ENCODE measurements at places on chromosomes 3 and 15.

- no peak for DNase-seq
These were observed 14.3 kb downstream of the GRM2 start for GRCh38 chr3:51721062-51721745.

DNA sequence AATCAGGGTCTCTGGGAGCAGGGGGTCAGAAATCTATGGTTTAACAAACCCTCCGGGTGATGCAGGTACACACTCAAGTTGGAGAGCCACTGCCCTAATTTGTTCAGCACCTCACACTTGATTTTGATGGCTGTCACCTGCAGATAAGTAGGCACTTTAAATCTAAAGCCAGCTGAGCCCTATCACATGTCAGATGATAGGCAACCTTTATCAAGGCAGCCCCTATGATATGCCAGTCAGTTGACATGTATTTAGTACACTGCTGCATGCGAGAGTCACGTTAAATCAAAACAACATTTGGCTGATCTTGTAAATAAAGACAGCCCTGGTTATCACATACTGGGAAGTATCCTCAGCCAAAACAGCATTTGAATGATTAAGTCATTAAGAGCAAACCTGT is 104.4 kb upstream of the MCTP2 start:
- no peak for DNase-seq

GRCh38 chr15:31295658-31296057 is 31.0 kb upstream of the KLF13 start:
- no peak for DNase-seq

GRCh38 chr3:58340594-58341244 is 8.0 kb downstream of the PXK start:
- no peak for DNase-seq

- no peak for DNase-seq
These were observed 77.1 kb downstream of the SPSB4 start for GRCh38 chr3:141128126-141128777.

DNA sequence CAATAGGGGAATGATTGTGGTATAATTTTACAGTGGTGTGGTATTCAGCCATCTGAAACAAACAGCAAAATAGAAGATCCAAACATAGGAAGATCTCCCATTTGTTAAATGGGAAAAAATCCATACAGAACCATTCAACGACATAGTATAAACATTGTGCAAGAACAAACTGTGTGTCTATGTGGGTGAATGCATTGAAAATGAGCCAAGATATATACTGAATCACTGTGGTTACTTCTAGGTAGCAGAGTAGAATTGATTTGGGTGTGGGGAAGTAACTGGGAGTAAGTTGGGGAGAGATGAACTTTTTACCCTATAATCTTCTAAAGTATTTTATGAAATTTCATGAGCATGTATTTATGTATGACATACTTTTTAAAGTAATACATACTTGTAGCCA is 123.1 kb upstream of the UMPS start:
- no peak for DNase-seq

GRCh38 chr15:42368096-42368495 is 8.8 kb downstream of the CAPN3 start:
- no peak for DNase-seq
